ENCODE measurements at places on chromosomes 6 and 20.

GRCh38 chr6:33589731-33590530 is 9.9 kb upstream of the BAK1 start:
- no peak for DNase-seq

- DNase-seq, result no peak
Observed at GRCh38 chr6:106694343-106694742, 65.0 kb downstream of the QRSL1 start.

DNA sequence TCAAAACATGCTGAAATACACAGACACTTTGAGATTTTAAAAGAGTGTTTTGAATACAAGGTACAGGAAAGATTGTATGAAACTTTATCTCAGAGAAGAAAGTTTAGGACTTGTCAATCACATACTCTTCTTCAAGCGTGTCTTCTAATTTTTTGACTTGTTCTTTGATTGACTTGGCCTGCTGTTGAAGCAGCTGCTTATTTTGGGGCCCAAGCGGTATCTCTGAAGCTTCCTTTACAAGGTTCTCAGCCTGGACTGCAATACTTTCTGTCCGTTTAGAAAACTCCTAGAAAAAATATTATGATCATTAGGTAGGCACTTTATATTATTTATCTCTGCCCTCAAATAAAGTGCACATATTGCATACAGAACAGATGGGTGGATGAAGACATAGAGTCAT is 201.3 kb downstream of the SYNE1 start:
- DNase-seq, result no peak

GRCh38 chr6:112931832-112932231 is 584.7 kb downstream of the RFPL4B start:
- no peak for DNase-seq

DNA sequence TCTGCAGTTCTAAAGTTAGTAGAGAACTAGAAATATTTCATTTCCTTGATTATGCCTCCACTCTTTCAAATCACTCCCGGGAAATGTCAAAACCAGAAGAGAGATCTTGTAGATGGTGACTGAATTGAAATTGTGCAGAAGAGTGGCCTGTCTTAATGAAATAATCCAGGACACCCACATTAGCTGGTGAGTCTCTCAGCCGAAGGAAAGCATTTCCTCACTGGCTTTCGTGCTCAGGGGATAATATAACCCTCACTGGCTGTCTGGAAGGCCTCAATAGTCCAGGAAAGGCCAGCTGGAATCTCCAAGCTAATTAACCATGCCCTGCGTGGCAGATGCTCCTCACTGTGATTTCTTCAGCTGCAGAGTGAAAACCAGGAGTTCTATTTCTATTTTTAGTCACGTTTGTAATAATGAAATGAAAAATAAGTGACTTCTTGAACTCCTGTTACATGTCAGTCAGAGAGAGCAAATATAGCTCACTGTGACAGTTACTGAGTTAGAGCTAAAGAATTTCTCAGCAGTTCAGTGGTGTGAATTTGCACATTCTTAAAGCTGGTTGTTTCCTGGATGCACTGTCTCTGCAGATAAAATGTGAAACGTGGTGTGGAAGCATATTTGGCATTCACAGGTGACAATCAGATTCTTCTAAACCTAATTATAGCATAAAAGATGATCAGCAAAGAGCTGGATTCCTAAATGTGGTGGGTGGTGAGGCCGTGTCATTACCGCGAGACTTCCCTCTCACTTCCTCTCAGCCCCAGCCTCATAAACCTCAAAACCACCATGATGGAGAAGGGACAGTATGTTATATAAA is 211.7 kb downstream of the LMBRD1 start:
- DNase-seq, result no peak

DNA sequence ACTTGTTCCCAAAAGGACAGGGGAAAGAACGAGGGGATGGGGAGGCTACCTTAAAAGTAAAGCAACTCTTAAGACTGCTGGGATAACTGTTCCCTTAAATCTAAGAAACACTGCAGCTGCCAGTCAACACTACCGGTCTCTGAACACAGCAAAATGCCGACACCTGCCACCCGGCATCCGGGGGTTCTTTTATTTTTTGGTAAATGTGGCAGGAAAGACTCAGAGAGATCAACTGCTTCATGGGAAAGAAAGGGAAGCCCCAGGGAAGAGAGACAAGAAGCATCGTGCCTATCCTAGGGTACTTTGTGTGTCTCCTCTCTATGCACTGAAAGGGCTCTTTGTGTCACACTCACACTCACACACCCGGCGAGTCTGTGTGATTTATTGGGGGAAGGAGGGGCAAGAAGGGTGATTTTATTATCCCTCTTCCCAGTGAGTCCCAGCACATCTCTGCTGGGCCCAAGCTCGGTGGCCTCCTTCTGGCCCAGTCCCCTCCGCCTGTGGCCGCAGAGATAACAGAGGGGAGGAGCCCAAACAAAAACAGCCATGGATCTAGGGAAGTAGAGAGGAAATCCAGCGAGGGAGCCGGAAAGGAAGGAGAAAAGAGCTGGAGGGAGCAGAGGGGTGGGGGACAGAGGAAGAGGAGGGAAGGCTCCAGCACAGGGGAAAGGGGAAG is 1.4 kb downstream of the FYN start:
- DNase-seq, result peak; percentile 39

DNA sequence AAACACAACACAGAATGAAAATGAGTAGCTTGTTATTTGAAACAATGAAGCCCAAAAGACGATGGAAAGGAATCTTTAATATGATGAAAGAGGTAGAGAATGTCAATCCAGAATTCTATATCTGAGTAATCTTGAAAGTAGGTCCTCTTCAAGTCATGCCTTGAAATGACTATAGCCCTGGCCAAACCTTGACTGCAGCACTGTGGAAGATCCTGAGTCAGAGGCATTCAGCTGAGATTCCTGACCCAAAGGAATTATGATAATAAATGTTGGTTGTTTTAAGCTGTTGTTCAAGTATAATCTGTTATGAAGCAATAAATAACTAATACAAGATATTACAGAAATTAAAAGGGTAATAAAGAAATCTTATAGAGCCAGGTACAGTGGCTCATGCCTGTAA is 64.8 kb downstream of the IBTK start:
- DNase-seq, result no peak

DNA sequence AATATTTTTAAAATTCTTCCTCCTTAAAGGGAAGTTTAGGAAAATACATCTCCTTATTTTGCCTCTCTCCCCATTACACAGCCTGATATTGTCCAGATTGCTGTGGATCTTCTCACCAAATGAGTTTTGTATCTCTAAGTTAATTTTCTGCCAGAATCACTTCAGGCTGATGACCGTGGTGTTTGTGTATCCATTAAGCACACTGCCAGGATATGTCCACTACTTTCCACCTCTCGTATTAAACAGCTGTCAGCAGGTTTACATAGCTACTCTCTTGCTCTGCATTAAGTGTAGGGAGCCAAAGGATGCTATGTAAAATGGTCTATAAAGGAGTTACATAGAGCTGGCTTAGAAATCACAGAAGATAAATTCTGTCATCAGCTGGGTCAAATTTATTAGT is 201.1 kb downstream of the ZFAND3 start:
- no peak for DNase-seq

GRCh38 chr6:25649611-25650010 is 2.4 kb upstream of the SCGN start:
- no peak for DNase-seq

DNA sequence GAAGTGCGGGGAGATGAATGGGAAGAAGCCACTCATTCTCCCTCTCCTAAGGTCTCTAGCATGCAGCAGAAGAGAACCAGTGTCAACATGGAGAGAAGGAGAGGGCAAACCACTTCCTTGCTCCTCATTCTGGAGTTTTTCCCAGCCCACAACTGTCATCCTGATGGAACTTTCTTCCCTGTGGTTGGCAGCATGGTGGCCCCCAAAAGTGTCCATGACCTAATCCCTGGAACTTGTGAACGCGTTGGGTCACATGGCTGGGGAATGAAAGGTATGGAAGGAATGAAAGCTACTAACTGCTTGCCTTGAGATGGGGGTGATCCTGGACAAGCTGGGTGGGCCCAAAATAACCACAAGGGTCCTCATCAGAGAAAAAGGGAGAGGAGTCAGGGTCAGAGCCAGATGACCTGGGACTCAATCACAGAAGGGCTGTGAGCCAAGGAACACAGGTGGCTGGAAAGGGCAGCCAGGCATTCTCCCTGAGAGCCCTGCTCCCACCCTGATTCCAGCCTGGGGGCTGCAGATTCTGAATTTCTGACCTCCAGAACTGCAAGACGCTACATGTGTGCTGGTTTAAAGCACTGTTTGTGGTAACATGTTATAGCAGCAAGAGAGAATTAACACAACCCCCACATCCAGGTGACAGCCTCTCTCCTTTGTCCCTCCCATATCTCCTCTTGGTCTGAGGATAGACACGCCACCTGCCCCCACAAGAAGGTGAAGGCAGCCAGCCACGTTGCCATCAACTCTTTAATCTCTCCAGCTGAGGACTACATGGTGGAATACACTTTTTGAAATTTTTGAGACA is 63.2 kb downstream of the PYGB start:
- no peak for DNase-seq

Measured in T-helper 1 cell (primary cell).